Heart left ventricle (tissue), 16 donors: ENCODE measurements at places on chromosomes 16 and 17. TPM values are rescaled to one million over a fixed set of nuclear protein-coding genes. Genes with fewer than 3 reads are reported as not detected.

CFAP97D1 gene
- not detected for polyA plus RNA-seq

KRTAP2-1 gene
- polyA plus RNA-seq, result not detected

SGCA gene
- polyA plus RNA-seq, result 225 TPM

C1QL1 gene
- polyA plus RNA-seq, result 5.1 TPM

FGF11 gene
- 9.6 TPM for polyA plus RNA-seq

PAM16 gene
- polyA plus RNA-seq, result 109 TPM

TRIM16 gene
- 8.4 TPM for polyA plus RNA-seq
